Kidney epithelial cell (primary cell): ENCODE measurements at places on chromosomes 4 and X.

DNA sequence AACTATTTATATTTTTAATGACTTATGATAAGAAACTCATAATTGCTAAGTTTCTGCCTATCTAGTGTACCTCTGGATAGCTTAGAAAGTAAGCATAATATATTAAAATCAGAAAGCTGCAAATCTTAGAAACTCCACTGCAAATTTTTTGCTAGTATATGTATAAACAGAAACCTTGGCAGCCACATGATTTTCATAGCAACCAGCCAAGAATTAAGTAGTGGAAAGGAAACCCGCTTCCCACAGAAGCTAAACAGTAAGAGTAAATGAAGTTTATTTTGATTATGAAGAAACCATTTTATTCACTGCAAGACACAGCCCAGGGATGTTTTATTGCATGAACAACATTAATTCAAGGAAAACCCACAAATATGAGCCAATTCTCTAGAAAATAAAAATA lies 872.5 kb upstream of the ADGRL3 start:
- DNase-seq, result no peak

GRCh38 chrX:20061855-20062254 lies 54.9 kb downstream of the MAP7D2 start:
- peak; percentile 52 for DNase-seq

DNA sequence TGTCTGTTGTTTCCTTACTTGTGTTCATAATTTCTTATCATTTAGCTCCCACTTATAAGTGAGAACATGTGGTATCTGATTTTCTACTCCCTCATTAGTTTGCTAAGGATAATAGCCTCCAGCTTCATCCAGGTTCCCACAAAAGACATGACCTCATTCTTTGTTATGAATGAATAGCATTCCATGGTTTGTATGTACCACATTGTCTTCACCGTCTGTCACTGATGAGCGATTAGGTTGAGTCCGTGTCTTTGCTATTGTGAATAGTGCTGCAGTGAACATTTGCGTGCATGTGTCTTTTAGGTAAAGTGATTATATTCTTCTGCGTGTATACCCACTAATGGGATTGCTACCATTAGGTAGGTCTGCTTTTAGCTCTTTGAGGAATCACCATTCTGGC lies 624.3 kb upstream of the EPHA5 start:
- DNase-seq, result peak; percentile 23

GRCh38 chr4:147723326-147723725 lies 8.6 kb upstream of the ARHGAP10 start:
- DNase-seq, result no peak

DNA sequence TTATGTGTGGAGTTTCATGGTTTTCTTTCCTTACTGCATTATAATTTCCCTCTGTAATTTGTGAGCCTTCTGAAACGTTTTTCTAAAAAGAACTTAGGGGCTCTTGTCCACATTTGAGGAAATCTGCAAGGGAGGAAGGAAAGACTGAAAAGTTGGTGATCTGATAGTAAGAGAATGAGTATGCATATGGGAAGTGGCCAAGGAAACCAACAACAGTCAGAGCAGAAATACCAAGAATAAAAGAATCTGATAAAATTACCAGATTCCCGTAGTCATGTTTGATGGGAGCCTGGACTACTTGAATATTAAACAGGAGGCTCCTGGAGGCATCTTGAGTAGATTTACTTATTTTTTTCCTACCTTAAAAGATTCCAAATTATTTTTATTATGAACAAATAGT lies 50.1 kb downstream of the MEPE start:
- no peak for DNase-seq

DNA sequence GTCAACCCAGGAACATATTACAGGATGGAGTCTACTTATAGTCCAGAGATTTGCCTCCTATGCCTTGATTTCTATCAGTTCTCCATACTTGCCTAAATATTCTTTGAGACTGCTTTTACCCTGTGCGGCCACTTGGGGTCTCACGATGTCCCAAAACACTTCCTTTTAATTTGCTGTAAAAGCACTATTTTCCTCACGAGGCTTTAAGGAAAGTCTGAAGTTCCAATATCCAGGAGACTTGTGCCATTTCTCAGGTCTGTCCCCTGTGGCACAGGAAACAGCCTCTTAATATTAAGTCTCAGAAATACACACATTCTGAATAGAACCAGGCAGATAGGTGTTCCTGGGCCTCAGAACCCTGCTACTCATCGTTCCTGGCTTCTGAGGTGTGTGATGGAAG lies 142.9 kb downstream of the TMEM164 start:
- DNase-seq, result no peak

GRCh38 chr4:162767083-162767482 lies 399.6 kb downstream of the NAF1 start:
- DNase-seq, result no peak

DNA sequence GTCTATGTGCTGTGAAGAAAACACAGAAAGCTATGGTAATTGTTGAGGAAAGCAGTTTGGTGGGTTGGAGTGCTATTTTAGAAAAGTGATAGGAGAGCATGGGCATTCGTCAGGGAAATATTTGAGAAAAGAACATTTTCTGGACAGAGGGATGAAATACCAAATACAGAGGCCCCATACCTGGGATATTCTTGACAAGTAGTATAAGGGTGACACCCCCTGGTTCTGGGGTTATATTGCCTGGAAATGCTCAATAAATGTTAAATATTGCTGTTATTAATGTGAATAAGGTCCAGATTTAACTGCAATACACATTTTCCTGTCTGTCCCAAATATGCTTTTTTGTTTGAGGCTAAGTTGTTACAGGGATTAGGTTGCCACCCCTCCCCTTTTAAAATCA lies 42.9 kb downstream of the WWC2 start:
- DNase-seq, result no peak

- no peak for DNase-seq
These were observed 6.7 kb downstream of the LAMP2 start for GRCh38 chrX:120462370-120462769.

DNA sequence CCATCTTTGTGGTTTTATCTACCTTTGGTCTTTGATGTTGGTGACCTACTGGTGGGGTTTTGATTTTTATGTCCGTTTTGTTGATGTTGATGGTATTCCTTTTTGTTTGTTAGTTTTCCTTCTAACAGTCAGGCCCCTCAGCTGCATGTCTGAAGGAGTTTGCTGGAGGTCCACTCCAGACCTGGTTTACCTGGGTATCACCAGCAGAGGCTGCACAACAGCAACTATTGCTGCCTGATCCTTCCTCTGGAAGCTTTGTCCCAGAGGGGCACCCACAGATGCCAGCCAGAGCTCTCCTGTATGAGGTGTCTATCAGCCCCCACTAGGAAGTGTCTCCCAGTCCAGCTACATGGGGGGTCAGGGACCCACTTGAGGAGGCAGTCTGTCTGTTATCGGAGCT lies 199.3 kb upstream of the WDFY3 start:
- no peak for DNase-seq

DNA sequence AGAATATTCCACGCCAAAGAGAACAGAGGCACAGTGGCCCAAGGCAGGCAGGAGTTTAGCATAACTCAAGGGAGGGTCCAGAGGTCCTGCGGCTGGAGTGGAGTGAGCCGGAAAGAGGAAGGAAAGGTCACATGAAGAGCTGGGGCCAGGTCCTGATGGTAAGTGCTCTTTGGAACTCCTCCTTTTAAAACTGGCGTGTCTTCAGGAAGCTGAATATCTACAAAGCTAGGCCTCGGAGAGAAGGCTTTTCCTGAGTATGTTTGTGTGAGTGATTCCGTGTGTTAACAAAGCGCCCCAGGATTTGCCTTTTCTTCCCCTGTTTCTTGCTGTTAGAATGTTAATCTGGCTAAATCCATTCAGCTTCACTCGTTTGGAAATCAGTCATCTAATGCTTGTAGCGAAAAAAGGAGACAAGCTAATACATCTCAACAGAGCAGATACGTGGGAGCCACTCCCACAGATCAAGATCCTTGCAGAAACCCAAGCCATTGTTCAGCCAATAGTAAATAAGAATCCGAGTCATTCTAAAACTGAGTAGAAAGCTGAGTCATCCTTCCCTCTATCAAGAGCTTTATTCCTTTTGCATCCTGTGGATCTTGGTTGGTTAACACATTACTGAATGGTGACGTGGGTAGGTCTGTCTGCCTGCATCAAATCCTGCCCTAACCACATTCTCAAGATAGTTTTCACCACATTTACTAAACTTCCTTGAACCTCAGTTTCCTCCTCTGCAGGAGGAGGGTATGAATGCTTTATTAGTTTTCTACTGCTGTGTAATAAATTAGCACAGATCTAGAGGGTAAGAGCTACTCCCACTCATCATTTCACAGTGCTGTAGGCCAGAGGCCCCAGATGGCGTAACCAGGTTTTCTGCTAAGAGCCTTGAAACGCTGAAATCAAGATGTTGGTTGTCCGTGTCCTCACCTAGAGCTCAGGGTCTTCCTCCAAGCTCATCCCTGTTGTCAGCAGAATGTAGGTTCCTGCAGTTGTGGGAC lies 43.2 kb upstream of the RBM47 start:
- peak; percentile 99 for DNase-seq

DNA sequence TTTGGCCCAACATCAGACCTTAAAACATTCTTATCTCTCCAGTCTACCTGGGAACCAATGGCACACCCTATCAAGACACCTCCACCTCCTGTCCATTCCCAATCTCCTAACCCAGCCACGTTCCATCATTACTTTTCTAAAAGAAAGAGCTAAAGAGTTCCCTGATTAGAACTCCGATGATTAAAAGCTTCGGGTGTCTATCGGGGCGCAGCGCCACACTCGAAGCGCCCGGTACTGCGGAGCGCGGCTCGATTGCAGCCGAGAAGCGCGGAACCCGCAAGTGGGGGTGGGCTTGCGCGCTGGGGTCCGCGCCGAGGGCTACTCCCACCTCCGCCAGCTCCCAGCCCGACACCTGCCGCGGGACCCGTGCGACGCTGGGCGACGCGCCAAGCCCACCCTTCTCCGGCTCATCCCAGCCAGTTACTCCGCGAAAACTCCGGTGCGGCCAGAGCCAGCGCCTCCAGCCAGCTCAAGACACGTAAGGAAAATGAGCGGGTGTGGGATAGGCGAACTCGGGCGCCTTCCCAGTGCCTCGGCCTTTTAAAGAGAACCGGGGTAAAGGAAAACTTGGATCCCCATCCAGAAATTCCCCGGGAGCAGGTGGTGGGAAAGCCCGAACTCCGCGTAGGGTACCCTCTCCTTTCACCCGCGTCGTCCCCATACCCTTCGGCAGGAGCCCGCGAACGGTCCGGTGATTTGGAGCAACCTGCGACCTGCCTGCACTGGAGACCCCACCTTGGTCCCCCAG lies 593 bp downstream of the NPY1R start:
- DNase-seq, result no peak

GRCh38 chr4:159046683-159047082 lies 56.2 kb upstream of the RAPGEF2 start:
- DNase-seq, result no peak

DNA sequence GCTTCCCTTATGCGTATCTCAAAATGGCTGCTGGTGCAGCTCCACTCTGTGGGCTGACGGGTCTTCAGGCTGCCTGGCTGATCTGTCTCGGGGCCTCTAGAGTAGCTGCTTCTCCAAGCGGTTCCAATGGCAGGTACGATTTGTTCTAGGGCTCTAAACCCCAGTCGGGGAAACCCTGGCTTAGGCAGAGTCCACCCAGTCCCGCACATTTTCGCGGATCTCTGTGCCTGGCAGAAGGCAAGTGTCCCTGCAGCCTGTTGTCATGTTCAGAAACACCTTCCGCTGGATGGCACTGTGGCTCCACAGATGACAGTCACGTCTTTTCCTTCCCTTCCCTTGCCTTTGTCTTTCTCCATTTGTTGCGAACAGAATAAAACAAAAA lies 54.4 kb downstream of the NBDY start:
- no peak for DNase-seq

GRCh38 chr4:2484993-2485392 lies 16.1 kb downstream of the RNF4 start:
- no peak for DNase-seq

DNA sequence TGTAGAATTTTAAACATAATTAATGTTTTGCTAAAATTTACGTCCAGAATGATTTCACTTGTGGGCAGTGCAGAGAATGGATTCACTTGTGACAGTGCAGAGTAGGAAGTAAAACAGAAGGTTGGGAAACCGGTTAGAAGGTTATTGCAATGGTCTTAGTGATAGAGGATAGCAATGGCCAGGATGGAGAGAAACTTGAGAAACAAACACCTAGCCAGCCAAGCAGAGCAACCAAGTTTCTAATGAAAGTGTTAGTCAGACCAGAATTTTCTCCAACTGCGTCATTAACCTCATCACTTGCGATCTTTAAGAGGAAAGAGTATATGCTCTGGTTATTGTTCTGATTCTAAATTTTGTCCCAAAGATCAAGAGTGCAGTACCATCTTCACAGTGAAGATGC lies 50.0 kb upstream of the TBC1D9 start:
- no peak for DNase-seq

GRCh38 chr4:122762520-122762919 lies 30.0 kb downstream of the BBS12 start:
- no peak for DNase-seq

DNA sequence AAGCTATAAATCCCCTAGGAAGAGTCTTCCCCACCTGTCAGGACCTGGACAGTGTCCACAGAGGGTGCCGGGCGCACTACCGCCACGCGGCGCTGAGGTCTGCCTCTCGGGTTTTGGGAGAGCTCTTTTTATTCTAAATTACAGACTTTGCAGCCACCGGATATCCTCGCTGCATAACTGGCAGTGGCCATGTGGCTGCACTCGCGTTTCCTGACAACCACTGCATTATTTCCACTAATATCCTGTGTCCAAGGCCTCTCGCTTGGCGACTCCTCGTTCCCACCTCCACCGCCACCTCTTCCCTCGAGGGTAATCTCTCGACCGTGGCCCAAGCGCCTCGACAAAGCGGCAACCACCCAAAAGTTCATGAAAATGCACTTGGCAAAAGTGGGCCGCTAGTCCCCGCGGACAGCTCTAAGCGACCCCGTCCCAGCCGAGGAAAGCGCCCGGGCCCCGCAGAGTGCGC lies 512 bp upstream of the TMEM131L start:
- DNase-seq, result no peak

DNA sequence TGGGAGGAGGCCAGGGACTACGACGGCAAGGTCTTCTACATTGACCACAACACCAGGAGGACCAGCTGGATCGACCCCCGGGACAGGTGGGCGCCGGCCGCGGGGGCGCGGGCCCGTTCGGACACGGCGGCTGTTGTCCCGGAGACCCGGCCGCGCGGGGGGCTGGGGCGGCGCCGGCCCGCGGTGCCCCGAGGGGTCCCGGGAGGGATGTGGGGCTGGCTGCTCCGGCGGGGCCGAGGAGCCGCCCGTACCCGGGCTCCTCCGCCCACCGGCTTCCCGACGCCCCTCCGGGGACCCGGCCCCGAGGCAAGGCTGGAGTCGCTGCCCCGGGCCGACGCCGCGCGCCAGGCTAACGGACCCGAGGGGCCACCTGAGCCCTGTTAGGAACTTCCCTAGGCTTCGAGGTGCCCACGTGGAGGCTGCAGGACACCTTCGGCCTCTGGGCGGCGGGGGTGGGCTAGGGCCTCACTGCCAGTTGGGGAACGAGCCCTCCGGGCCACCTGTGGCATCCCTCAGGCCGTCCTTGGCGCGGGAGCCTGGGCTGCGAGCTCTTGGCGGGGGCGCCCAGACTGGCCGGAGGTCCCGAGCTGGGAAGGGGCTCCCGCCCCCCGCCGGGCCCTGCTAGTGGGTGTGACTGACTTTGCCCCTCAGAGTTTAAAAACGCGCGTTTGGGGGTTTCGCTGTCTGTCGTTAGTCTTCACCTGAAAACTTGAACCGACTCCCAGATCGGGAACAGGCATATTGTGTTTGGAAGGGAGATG lies 660 bp downstream of the WWC2 start:
- no peak for DNase-seq
